ENCODE measurements at places on chromosomes 7 and 10. TPM values are rescaled to one million over a fixed set of nuclear protein-coding genes. Genes with fewer than 3 reads are reported as not detected.

Gene ITGB8
- 13.6 TPM for total RNA-seq

Gene NME8
- 0.19 TPM for total RNA-seq

DNA sequence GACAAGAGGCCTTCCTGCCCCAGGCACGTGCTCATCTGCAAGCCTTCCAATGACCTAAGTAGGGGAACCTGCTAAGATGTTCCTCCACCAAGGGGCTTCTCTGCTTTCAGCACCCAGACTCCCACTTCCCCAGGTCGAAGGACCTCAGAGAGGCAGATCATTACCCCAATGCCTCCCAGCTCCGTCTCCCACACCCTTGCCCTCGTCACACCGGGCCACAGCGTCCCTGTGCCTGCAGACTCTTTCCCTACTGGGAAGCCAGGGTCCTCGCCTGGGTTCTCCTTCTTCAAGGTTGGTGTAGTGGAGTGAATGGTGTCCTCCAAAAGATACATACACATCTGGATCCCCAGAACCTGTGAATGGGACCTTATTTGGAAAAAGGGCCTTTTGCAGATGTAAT lies 151.9 kb downstream of the UBE2H start:
- DNase-seq, result no peak

DNA sequence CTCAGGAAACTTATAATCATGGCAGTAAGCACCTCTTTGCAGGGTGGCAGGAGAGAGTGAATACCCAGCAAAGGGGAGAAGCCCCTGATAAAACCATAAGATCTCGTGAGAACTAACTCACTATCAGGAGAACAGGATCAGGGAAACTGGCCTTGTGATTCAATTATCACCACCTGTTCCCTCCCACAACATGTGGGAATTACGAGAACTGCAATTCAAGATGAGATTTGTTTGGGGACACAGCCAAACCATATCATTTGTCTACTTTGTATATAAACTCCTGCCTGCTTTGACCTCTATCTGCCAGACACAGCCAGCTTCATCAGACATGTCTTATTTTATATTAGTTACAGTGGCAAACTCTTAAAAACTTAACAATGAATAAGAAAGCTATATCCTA lies 50.4 kb downstream of the ARMC3 start:
- no peak for DNase-seq

- no peak for DNase-seq
These were observed 246.7 kb downstream of the CAMK1D start for GRCh38 chr10:12595936-12596576.

Gene AKR1C3
- 21.0 TPM for total RNA-seq

GRCh38 chr10:128438417-128439063 lies 312.3 kb upstream of the MKI67 start:
- no peak for DNase-seq

Gene TMEM229A
- total RNA-seq, result not detected

DNA sequence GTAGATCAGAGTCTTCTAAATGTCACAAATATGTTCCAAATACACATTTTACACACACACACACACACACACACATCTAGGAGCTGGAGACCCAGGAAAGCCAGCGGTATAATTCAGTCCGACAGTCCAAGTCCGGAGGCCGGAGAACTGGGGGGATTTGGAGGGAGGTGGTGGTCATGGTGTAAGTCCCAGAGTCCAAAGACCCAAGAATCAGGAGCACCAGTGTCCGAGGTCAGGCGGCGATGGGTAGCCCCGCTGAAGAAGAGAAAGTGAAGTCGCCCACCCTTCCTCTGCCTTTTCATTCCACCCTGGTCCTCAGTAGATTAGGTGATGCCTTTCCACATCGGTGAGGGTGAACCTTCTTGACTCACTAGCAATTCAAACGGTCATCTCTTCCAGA lies 154.8 kb downstream of the CAMK1D start:
- peak; percentile 34 for DNase-seq

- DNase-seq, result peak; percentile 81
These were observed 15.1 kb upstream of the ZNF273 start for GRCh38 chr7:64887756-64888508.

Gene GRID2IP
- total RNA-seq, result not detected

Gene GIMAP7
- total RNA-seq, result 23.5 TPM

- DNase-seq, result peak; percentile 38
These were observed 9.6 kb upstream of the KCP start for GRCh38 chr7:128919881-128920799.

Gene CRTAC1
- total RNA-seq, result 22.9 TPM

GRCh38 chr7:123974326-123974908 lies 49.4 kb downstream of the SPAM1 start:
- no peak for DNase-seq

GRCh38 chr7:14047709-14048399 lies 58.4 kb upstream of the ETV1 start:
- DNase-seq, result no peak

GRCh38 chr10:103638948-103639347 lies 145.4 kb downstream of the NEURL1 start:
- DNase-seq, result no peak

Gene FGL2
- 72.6 TPM for total RNA-seq

GRCh38 chr7:142615508-142615907 lies 133.8 kb upstream of the PRSS1 start:
- no peak for DNase-seq

GRCh38 chr10:78849115-78849514 lies 219.7 kb upstream of the ZMIZ1 start:
- DNase-seq, result no peak

GRCh38 chr10:79275431-79275851 lies 71.8 kb upstream of the PPIF start:
- peak; percentile 89 for DNase-seq

Gene PRSS37
- not detected for total RNA-seq

DNA sequence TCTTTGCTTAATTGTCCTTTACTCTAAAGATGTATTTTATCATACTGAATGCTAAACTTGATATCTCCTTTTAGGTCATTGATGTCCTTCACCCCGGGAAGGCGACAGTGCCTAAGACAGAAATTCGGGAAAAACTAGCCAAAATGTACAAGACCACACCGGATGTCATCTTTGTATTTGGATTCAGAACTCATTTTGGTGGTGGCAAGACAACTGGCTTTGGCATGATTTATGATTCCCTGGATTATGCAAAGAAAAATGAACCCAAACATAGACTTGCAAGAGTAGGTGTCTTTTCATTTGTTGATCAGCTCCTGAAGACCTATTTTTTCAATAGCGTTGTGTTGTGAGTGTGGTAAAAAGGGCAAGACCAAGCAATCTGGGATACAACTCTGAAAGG lies 1.8 kb downstream of the RPS24 start:
- no peak for DNase-seq

DNA sequence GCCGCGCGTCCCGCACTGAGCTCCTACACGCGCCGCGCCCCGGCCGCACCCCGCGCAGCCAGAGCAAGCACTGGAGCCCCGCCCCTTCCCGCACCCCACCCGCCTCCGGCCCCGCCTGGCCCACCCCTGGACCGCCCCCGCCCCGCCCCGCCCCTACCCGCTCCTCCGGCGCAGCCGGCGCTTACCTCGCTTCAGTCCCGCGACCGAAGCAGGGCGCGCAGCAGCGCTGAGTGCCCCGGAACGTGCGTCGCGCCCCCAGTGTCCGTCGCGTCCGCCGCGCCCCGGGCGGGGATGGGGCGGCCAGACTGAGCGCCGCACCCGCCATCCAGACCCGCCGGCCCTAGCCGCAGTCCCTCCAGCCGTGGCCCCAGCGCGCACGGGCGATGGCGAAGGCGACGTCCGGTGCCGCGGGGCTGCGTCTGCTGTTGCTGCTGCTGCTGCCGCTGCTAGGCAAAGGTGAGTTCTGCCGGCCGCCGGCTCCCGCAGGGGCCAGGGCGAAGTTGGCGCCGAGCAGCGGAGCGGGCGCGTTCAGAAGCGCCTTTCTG lies at the start of gene RET:
RET (plus strand) TSS at position 194 of the 545 bp plus-strand sequence; CDS start at position 384, 190 bp downstream.
- no peak for DNase-seq

GRCh38 chr7:130476297-130477150 lies 15.4 kb upstream of the MEST start:
- DNase-seq, result no peak

Gene OPN4
- not detected for total RNA-seq

GRCh38 chr7:44216019-44216418 lies 15.2 kb downstream of the YKT6 start:
- peak; percentile 47 for DNase-seq

Gene NEUROG3
- not detected for total RNA-seq

GRCh38 chr10:87921931-87922688 lies 58.7 kb downstream of the PTEN start:
- DNase-seq, result no peak
